Activated CD8-positive, alpha-beta memory T cell treated with anti-CD3 and anti-CD28 coated beads for 1 hour (primary cell): ENCODE measurements at places on chromosomes 2 and 18.

DNA sequence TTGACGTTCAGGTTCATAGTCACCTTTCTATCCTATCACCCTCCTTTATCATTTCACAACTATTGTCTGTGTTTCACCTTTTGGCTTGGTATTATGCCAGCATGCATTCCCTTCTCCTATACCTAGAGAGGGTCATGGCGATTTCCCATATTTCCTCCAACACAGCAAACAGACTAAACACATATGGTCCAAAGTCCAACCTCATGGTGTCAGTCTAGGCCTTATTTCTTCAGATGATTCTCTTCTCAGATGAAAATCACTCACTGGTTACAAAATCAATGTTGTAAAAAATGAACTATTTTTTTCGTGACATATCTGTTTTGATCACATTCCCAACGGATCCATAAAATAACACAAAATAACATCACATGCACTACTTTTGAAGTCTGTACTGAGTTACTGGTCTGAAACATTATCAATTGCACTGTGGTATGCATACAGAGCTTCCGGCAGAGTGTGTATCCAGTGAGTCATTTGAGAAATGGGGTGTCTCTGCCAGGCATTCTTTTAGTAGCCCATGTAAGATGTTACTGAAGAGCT lies 204.8 kb upstream of the GALNT5 start:
- no peak for DNase-seq

DNA sequence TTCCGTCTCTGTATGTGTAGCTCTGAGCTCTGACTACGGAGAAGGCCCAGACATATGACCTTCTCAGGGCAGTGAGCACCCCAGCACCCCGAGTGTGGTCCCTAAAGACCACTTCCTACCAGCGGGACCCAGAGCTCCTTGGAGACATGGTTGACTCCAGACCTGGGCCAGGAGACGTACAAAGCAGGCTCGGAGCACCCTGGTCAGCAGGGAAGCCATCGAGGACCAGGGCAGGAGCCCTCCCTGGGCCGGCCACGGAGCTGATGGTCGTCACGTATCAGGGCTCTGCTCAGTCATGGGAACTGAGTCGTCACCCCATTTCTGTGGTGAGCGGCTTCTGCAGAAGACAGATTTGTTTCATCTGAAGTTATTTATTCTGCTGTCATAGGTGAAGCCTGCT lies 12.8 kb upstream of the NEU4 start:
- no peak for DNase-seq

GRCh38 chr2:15092691-15093090 lies 460.2 kb downstream of the LRATD1 start:
- DNase-seq: no peak

- no peak for DNase-seq
Observed at GRCh38 chr2:171723716-171724683, 36.7 kb downstream of the DYNC1I2 start.

GRCh38 chr2:205932861-205933260 lies 153.1 kb downstream of the INO80D start:
- no peak for DNase-seq

GRCh38 chr2:28704621-28705020 lies 47.0 kb upstream of the PPP1CB start:
- DNase-seq: no peak

DNA sequence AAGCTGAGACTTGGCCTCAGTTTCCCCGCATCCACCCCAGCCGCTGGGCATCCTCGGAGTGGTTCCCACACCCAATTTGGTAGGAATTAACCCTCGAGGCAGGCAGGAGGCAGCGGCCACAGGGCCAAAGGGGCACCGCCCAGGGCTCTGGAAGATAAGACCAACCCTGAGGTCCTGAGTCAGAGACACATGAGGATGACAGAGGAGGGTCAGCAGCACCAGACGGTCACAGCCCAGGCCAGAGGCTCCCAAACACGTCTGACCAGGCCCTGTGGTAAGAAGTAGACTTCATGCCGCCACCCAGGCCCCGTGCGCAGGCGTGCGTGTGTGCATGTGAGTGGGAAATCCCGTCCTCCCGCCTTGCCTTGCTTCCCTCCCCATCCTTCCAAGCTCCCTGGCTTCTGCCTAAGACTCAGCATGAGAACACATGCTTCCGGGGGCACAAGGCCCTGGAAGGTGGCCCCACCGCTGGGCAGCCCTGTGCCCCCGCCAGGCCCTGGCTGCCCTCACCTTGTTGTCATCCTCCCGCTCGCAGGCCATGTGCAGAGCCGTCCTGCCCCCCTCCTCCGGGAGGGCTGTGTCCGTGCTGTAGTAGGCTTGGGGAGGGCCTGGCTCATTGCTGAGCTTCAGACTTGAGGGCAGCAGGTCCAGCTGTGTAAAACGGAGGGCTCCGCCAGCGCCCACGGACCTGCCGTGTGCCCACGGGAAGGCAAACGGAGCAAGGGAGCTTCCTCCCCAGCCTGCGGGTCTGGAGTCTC lies 46.3 kb downstream of the ANKMY1 start:
- no peak for DNase-seq

DNA sequence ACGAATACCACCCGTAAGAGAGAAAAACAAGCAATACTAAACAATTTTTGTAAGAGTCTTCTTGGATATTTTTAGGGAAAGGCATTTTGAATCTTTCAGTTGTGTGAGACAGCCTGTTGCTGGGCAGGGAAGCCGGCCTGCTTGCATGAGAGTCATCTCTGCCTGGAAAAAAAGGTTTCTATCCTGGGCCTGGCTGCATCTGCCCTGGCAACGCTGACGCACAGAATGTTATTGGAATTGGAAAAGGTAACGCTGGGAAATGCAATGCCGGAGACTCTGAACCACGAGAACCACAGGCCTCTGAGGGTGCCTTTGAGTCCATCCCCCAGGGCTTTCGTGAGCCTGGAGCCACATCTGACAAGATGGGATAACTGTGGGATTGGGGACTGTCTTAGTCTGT lies 17.9 kb upstream of the NPAS2 start:
- no peak for DNase-seq

GRCh38 chr18:5058768-5059695 lies 138.0 kb downstream of the AKAIN1 start:
- peak; percentile 9 for DNase-seq

GRCh38 chr2:118644190-118644589 lies 203.3 kb downstream of the EN1 start:
- DNase-seq: no peak

DNA sequence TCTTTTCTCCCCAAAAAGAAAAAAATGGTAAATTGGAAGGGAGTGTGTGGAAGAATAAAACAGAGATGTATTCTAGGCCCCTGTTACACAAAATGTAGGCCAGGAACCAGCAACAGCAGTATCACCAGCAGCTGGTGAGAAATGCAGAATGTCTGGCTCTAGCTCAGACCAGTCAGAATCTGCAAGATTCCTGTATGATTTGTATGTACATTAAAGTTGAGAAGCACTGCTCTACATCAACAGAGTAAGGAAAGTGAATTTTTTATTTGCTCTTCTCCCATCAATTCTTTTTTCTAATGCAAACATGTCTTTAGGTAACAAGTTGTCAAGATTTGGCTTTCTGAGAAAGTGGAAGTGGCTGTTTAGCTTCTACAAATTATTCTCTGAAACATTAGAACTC lies 235.4 kb upstream of the FANCL start:
- DNase-seq: no peak

DNA sequence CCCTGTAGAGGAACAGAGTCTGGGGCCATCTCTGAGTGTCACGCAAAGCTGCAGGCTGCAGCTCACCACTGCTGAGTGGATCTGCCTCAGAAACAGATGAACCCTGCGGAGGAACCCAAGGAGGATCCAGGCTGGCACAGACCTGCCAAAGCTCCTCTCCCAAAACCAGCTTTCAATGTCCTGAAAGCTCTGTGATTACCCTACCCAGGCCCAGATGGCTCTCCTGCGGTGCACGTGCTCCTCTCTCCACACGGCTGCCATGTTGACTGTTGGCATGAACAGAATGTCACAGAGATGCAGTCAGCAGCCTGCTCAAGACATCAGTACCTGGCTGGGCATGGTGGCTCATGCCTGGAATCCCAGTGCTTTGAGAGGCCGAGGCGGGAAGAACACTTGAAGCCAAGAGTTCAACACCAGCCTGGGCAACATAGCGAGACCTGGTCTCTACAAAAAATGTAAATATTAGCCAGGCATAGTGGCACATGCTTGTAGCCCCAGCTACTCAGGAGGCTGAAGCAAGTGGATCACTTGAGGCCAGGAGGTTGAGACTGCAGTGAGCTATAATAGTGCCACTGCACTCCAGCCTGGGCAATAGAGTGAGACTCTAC lies 216.8 kb downstream of the MGAT5 start:
- DNase-seq: no peak

- DNase-seq: no peak
Observed at GRCh38 chr2:229952256-229952835, 30.0 kb downstream of the FBXO36 start.

DNA sequence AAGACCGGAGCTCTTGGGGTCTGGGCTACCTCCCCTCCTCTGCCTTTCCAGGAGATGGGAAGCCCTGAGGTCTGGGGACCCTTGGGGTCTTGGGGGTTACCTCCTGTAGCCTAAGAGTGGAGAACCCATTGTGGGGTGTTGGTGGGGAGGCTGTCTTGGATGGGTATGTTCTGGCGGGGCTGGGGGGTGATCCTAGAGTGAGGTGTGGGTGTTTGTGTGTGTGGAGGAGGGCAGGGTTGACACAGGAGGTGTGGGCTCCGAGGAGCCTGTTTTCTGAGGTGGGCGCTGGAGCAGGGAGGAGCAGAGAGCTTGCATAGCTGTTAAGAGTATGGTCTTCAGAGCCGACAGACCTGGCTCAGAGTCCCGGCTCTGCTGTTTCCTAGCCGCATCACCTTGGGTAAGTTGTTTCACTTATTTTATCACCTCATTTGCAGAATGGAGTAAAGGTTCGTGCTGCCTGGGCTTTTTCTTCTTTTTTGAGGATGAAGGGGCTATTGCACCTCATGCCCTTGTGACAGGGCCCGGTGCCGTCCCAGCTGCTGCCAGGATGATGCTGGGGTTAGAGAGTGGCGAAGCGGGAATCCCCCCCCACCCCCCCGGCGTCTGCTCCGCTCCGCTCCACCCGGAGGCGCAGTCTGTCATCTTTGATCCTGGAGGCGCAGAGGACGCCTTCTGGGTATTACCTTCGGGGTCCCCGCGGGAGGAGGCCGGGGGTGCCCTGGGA lies 17.2 kb downstream of the TET3 start:
- no peak for DNase-seq

DNA sequence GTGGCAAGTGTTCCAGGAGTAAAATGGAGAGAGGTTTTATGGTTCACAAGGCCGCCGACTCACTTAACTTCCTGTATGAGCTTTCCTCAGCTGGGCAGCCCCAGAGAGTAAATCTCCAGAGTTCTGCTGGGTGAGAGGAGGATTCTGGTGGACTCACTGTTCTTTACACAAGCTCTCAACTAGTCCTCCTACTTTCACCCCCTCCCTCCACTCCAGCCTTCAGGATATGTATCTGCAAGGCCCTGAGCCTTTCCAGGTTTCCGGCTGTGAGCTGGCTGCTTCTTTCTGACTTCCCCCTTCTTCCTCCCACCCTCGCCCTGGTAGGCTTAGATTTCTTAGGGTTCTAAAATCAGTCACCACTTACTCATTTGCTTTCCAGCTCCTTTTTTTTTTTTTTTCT lies 34.0 kb downstream of the EML6 start:
- no peak for DNase-seq

GRCh38 chr2:67752199-67752598 lies 310.6 kb downstream of the C1D start:
- DNase-seq: no peak

GRCh38 chr2:199366406-199366805 lies 91.3 kb downstream of the SATB2 start:
- DNase-seq: no peak

DNA sequence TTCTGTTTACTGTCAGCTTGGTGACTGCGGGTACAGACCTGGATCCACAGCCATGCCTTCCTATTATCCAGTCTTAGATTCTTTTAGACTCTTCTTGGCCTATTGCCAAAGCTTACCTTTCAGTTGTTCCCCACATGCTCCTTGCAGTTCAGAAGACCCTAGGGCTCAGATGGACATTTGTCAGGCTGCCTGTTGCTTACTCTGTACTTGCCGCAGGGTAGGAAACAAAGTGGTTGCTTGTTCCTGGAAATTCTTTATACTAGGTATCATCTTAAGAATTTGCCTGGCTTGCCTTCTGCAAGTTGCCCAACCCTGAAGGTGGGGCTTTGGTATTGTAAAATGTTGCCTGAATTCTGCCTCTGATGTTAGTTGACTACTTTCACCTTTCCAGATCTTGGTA lies 24.4 kb downstream of the CD28 start:
- no peak for DNase-seq

DNA sequence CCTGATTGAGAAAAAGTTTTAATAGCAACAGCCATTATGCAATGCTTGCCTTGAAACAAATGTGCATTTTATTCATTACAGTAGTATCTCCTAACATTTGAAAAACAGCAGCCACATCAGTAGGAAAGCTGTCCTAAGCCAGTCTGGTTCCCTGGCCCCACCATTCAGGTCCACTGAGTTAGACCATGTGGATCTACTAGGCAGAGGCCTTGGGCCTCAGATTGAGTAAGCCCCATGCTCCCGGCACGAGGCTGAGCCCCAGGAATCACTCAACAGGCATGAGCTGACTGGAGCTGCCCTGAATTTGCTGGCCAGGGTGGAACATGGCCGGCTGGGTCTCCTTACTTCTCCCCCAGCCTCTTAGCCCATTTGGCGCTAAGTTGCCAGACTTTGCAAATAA lies 103.4 kb downstream of the ZFP36L2 start:
- DNase-seq: no peak

DNA sequence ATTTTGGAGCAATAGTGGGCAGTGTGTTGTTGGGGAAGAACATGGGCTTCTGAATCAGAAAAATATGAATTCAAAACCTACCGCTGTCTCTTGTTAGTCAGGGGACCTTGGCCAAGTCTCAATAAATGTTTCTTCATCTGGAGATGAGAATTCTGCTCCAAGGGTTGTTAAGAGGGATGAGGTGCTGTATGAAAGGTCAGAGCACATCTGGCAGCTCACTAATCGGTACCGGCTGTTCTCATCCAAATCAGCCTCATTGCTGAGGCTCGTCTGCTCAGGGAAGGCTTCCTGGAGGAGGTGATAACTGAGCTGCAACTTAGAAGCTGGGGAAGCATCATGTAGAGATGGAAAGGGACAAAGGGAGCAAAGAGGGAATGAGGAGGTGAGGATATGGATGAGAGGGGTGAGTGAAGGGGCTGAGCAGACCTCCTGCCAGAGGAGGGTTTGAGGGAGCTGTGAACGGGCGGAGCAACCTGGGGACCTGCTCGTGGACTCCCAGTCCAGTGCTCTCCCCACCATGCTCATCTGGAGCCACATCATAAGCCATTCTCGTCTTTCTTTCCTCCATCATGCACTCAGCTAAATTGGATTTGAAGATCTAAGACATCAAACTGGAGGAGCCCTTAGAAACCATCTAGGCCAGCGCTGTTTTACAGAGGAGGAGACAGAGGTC lies 47.4 kb downstream of the GREB1 start:
- no peak for DNase-seq

GRCh38 chr18:43650426-43650825 lies 373.1 kb upstream of the SYT4 start:
- no peak for DNase-seq
